Inflammatory macrophage treated with lipopolysaccharide for 1 hour (primary cell): ENCODE measurements at places on chromosomes 12 and 14.

- no peak for DNase-seq
Measured at GRCh38 chr12:129193263-129193871, 340.1 kb downstream of the GLT1D1 start.

- no peak for DNase-seq
Measured at GRCh38 chr12:61137677-61138414, 1122.4 kb upstream of the USP15 start.

DNA sequence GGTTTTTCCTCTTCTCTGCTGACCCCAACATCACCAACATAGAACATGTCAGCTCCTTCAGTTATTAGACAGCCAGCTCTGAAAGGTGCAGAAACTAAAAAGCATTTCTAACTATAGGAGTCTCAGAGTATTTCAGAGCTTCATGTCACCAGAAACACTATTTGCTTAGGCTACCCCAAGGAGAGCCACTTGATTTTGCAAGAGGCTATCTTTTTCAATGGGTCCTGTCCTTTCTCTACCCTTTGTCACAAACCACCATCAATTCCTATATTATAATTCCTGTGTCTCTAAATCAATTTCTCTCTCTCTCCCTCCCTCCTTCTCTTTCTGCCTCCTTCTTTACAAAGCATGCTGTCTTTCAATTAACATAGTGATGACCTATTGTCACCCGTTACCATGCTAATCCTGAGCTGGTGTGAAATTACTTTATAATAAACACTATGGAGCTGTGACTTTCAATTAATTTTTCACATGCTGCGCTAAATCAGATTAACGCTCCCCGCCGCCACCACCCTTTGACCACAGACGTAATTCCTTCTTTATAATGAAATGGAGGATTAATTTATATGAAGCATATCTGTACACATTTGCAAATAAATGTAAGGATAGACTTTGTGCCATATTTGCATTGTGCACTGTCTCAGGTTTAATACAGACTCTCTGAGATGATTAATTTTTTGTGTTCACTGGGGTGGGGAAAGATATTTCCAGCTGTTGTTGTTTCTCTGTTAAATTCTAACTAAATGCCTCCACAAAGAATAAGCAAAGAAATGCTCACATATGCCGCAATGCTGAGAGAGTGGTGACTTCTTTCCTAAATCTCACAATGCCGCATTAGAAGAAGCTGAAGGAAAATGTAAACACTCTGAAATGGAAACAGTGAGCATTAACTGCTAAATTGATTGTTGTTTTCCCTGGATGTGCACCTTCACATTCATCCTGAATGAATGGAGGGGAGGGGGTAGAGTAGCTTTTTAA lies 418.6 kb downstream of the PDZRN4 start:
- no peak for DNase-seq

DNA sequence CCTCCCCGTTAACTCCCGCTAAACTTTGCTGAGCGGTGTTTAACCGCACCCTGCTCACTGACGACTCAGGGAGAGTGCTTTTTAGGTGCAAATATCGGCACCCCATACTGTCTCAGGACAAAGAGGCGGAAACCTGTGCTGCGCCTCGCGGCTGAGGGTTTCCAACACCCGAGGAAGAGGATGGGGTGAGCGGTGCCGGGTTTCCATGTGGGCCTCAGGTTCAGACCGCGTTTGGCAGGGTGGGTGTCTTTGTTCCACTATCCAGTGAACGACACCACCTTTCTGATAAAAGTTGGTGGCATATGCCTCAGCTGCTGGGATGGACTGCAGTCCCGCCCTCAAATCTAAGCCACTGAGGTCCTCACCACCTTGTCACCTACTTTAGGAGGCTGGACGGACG lies 3.0 kb downstream of the RFLNA start:
- DNase-seq = no peak

DNA sequence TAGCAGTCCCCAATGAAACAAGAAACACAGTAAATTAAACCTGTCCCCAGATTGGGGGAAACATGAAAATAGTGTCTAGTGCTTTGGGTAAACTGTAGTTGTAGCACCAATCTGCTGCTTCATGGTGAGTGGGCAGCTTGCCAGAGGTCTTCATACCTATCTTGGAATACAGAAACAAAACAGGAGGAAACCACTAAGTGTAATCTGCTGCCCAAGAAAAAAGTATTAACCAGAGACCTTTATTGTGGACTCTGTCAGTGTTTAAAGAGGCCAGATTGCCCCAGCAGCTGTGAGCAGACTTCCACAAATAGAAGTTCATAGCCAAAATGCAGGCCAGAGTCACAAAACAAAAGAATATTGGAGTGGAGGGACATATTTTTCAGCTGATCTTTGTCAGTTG lies 2.3 kb downstream of the ISCU start:
- DNase-seq = no peak

GRCh38 chr12:75892731-75893408 lies 138.7 kb downstream of the PHLDA1 start:
- DNase-seq = no peak

- no peak for DNase-seq
Measured at GRCh38 chr14:96221109-96221650, 16.5 kb downstream of the BDKRB2 start.

GRCh38 chr14:68667313-68667791 lies 125.5 kb downstream of the ZFP36L1 start:
- DNase-seq = no peak

DNA sequence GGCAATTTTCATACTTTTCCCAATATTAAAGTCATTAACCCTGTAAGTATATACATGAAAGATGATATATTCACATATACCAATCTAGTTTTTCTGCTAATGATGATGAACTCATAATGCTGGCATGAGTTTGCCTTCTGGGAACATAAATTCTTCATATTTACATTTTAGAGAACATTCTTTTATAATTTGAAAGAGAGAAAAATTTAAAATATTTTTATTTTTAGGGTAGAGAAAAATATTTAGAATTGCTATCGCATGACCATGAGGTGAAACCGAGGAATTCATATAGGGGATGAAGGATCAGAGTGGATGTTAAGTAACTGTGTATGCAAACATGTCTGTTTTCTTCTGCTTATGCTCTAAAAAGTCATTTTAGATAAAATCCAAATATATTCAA lies 825.3 kb upstream of the FLRT2 start:
- no peak for DNase-seq

- no peak for DNase-seq
Measured at GRCh38 chr14:24093207-24093900, 757 bp upstream of the PCK2 start.

GRCh38 chr14:43778570-43778936 lies 728.5 kb downstream of the FSCB start:
- no peak for DNase-seq

DNA sequence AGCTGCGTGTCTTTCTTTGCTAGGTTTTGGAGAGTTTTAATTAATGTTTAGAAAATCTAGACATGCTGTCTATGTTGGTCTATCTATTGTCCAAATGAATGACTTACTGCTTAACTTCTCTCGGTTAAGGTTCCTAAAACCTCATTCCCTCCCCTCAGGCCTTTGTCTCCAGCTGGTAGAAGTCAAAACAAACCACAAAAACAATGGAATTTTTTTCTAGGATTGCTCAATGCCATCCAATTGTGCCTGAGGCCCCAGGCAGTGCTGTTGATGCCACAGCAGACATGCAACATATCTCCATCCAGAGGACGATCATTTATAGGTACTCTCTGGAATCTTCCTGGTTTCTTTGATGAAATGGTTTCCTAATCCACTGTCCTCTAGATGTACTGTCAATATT lies 448.2 kb upstream of the TBX3 start:
- DNase-seq = no peak

GRCh38 chr14:71638523-71639196 lies 293.6 kb upstream of the RGS6 start:
- DNase-seq = no peak

GRCh38 chr14:75452900-75453816 lies 25.3 kb downstream of the JDP2 start:
- no peak for DNase-seq

DNA sequence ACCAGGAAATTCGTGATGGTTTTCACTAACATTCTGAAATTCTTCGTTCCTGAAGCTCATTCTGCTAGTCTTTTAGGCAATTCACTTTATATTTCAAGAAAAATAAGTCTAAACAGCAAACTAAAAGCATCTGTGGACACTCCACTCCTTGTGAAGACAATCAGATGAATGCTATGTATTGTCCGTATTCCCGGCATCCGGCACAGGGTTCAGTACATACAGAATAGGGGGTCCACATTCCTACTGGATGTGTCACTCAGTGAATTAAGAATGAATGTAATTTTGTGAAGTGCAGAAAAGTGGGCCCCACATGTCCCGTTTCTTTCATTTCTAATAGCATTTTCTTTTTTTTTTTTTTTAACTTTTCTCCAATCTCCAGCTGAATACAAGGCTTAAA lies 241.3 kb downstream of the GRIN2B start:
- DNase-seq = no peak

DNA sequence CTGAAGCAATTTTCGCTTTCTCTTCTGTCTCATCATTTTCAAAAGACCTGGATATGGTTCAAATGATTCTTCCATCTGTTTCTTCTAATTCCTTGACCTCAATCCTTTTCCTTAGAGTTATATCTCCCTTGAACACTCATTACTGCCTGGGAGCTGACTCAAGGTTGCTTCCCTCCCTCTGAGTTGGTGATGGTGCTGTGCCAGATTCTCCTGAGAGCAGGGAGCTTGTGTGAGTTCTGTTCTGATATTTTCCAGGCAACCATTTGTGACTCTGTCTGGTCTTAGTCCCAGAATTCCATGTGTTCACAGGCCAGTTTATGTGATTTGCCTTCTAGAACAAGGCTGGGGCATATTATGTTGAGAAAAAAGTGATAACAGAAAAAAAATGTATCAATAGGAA lies 505.1 kb upstream of the SYT1 start:
- DNase-seq = no peak

DNA sequence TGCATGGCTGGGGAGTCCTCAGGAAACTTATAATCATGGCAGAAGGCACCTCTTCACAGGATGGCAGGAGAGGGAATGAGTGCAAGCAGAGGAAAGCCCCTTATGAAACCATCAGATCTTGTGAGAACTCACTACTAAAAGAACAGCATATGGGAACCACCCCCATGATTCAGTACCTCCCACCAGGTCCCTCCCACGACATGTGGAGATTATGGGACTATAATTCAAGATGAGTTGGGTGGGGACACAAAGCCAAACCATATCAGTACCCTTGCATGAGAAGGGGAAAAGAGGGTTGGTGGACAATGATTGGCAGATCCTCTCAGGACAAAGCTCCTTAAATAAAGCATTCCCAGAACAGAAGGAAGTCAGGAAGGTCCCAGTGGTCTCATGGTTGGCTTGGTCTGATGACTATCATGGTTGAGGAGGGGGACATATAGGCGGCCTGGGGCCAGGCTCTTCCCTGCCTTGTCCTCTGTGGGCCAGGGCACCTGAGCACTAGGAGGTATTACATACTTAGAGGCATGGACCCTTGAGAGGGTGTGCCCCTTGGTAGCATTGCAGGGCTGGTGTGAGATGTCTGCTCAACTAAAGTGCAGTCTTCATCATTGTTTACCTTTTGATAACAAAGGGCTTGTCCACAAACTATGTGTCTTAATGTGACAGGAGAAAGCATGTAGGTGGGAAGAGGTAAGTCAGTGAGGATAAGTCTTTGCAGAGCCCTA lies 22.2 kb downstream of the HSD17B6 start:
- no peak for DNase-seq

DNA sequence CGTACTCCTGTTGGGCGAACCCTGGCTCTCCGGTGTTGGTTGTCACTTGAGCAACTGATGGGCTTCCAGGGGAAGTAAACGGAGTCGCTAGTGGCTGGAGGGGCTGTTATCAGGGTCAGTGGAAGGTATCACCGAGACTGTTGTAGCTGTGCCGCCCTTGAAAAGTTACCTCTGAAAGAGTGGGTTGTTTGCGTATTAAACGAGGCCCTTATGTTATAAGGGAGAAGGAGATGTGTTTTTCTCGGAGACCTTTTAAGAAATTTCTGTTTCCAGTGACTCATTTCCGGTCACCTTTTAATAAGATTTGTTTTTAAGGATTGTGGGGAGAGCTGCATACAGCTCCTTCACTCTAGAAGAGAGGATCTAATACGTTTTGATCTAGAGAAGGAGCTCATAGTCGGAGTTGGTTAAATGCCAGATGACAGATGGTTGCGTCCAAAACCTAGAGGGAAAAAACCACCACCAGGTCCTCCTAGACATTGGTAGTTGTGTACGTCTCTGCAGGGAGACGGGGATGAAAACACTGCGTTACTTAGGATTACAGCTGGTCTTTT lies 750 bp upstream of the DBX2 start:
- no peak for DNase-seq

GRCh38 chr14:85535991-85536832 lies 6.3 kb downstream of the FLRT2 start:
- DNase-seq = peak; percentile 63

GRCh38 chr12:91590966-91591638 lies 408.5 kb upstream of the DCN start:
- no peak for DNase-seq

DNA sequence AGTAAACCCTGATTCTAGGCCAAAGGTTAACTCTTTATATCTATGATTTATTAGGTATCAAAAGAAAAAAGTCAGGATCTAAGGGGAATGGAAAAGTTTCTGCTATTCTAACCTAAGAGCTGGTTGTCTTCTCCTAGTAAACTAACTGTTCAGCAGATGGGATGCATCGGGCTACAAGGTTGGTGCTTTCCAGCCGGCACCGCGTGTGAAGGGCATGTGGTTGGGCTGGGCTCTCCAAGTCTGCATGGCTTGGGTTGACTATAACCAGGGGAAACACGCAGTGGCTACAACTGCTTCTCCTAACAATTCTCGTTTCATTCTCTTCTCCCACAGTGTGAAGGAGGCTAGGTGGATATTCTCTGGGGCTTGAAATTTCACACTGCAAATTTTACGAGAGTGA lies 354.5 kb downstream of the APAF1 start:
- DNase-seq = no peak

- DNase-seq = no peak
Measured at GRCh38 chr14:103404920-103405319, 19.7 kb downstream of the MARK3 start.

DNA sequence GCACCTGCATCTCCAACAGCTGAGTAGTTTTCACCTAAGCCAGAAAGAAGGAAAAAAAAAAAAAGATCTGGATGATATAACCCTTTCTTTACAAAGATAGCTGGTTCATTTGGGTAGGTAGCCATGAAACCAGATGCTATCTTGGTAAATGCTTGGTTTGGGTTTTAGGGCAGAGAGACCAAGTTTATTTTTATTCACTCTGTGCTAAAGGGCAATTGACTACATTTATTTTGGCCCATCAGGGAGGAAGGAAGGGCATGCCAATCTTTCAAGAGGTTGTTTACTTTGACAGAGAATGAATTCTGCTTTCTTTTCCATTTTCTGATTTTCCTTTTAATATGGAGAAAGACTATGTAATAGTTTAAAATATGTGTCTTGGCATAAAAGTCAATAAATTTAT lies 91.0 kb downstream of the NTN4 start:
- no peak for DNase-seq

GRCh38 chr14:94969766-94970165 lies 187.6 kb downstream of the DICER1 start:
- no peak for DNase-seq
